ENCODE measurements at places on chromosomes 4 and X. TPM values are rescaled to one million over a fixed set of nuclear protein-coding genes. Genes with fewer than 3 reads are reported as not detected.

GRCh38 chr4:148651991-148652390, 209.8 kb upstream of the NR3C2 start:
- no peaks in the 10 kb centered on the region for H3K36me3 ChIP-seq
- no peaks in the 10 kb centered on the region for H3K4me1 ChIP-seq
- H3K27ac ChIP-seq: no peak overlapping the region
- DNase-seq: no peak
- H3K27me3 ChIP-seq: no peaks in the 10 kb centered on the region

DNA sequence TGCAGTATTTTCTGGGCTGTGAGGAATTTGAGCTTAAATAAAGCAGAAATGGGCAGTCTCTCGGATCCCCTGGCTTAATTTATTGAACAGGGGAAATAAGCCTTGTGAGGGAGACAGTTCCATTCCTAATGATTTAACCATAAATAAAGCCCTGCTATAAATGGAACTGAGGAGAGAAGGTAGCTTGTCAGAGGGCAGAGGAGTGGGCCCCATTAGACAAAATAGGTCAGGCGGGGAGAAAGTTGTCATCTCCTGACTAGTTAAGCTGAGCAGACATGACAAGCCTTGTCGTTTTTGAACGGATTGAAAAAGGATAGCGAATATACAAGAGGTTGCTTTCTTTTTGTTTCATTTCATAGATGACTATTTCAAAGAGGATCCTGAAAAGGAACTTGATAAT, 39.3 kb downstream of the SMPX start:
- no peaks in the 10 kb centered on the region for H3K4me1 ChIP-seq
- no peak overlapping the region for H3K27ac ChIP-seq

GRCh38 chr4:146299607-146300006, 85.3 kb downstream of the REELD1 start:
- H3K4me3 ChIP-seq: no peak overlapping the region
- H3K27ac ChIP-seq: no peak overlapping the region
- H3K27me3 ChIP-seq: no peaks in the 10 kb centered on the region
- DNase-seq: no peak
- H3K4me1 ChIP-seq: no peaks in the 10 kb centered on the region
- H3K36me3 ChIP-seq: no peaks in the 10 kb centered on the region

DNA sequence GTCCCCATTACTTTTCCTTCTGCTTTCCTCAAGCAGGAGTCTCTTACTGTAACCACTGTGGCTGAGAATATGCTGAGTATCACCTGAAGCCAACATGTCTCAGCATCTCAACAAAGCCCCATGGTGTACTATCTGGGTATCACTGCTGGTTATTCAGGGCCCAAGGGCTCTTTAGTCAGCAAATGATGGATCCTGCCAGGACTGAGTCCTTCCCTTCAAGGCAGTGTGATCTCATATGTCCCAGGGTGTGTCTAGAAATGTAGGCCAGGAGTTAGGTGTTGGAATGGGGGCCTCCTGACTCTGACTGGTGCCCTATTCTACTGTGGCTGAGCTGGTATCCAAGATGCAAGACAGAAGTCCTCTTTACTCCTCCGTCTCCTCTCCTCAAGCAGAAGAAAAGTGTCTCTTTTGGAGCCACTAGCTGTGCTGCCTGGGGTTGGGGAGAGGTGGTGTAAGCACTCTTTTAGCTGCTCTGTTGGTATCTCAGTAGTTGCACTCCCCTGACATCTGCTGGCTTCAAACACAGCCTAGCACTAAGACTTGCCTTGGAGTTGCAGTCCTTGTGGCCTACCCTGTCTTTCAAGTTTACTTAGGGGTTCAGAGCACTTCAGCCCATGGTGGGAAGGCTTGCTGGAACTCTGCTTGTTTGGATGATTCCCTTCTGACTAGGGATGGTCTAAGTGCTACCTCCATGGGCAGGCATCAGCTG, 28.6 kb downstream of the OCIAD2 start:
- H3K36me3 ChIP-seq: no peaks in the 10 kb centered on the region
- no peak overlapping the region for H3K4me3 ChIP-seq
- no peaks in the 10 kb centered on the region for H3K27me3 ChIP-seq
- H3K4me1 ChIP-seq: no peaks in the 10 kb centered on the region

The UGT2B10 gene
- polyA plus RNA-seq: not detected

DNA sequence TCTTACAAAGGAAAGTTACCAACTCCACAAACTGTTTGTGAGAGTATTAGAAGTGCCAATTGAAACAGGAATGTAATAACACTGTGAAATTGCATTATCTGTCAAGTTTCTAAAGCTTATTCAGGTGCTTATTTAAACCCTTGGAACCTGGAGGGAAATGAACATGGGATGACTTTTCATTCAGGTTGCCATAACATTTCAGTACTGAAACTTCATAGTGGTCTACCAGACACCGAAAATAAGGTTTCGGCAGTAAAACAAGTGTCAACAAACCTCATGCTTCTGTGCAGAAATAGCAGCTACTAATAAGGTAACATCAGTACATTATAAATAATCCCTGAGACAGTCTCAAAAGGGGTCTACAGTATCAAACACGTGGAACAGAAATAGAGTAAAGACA, 890.7 kb upstream of the INTU start:
- H3K4me3 ChIP-seq: no peak overlapping the region
- DNase-seq: no peak
- H3K4me1 ChIP-seq: peaks cover 2% of the 10 kb centered on the region
- no peak overlapping the region for H3K27ac ChIP-seq

- DNase-seq: no peak
- H3K27me3 ChIP-seq: no peaks in the 10 kb centered on the region
- H3K4me3 ChIP-seq: no peak overlapping the region
These were observed 511.5 kb upstream of the ATOH1 start for GRCh38 chr4:93317057-93317456.

GRCh38 chrX:112901869-112902725, 61.5 kb upstream of the AMOT start:
- H3K4me3 ChIP-seq: no peak overlapping the region
- H3K27me3 ChIP-seq: no peaks in the 10 kb centered on the region
- H3K27ac ChIP-seq: no peak overlapping the region
- no peak for DNase-seq
- no peaks in the 10 kb centered on the region for H3K36me3 ChIP-seq

The GLOD5 gene
- 5.3 TPM for polyA plus RNA-seq

- H3K27me3 ChIP-seq: no peaks in the 10 kb centered on the region
- no peak overlapping the region for H3K4me3 ChIP-seq
- peaks cover 27% of the 10 kb centered on the region for H3K4me1 ChIP-seq
- no peaks in the 10 kb centered on the region for H3K36me3 ChIP-seq
These were observed 57.1 kb downstream of the CCDC149 start for GRCh38 chr4:24855741-24856140.

The BEX3 gene
- 237 TPM for polyA plus RNA-seq

The SNX25 gene
- 8.6 TPM for polyA plus RNA-seq

DNA sequence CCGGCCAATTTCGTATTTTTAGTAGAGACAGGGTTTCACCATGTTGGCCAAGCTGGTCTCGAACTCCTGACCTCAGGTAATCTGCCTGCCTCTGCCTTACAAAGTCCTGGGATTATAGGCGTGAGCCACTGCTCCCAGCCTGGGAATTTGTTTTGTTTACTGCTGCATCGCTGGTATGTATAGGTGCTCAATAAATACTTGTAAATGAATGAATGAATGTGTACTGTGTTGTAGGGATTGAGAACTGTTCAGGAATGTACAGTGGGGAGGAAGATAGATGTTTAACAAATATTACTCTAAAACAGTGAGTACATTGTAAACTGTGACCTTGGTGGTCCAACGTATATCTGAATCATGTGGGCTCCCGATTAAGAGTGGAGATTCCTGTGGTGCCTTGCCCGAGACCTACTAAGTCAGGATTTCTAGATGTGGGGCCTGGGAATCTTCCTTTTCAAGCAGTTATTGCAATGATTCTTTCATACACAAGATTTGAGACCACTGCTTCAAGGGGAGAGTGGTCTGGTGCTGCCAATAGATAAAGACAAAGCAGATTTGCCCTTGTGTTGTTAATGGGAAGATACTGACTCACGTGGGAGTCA, 41.0 kb downstream of the WWC2 start:
- no peaks in the 10 kb centered on the region for H3K36me3 ChIP-seq
- H3K4me1 ChIP-seq: peaks cover 3% of the 10 kb centered on the region
- DNase-seq: no peak
- H3K27me3 ChIP-seq: no peaks in the 10 kb centered on the region
- H3K27ac ChIP-seq: no peak overlapping the region
- H3K4me3 ChIP-seq: no peak overlapping the region

GRCh38 chr4:158190718-158191117, 17.9 kb upstream of the GASK1B start:
- no peak overlapping the region for H3K27ac ChIP-seq
- no peaks in the 10 kb centered on the region for H3K4me1 ChIP-seq
- no peak for DNase-seq
- no peaks in the 10 kb centered on the region for H3K27me3 ChIP-seq
- no peak overlapping the region for H3K4me3 ChIP-seq

The RPA4 gene
- polyA plus RNA-seq: not detected

The GABRA4 gene
- polyA plus RNA-seq: not detected

The MYOZ2 gene
- 46.3 TPM for polyA plus RNA-seq

DNA sequence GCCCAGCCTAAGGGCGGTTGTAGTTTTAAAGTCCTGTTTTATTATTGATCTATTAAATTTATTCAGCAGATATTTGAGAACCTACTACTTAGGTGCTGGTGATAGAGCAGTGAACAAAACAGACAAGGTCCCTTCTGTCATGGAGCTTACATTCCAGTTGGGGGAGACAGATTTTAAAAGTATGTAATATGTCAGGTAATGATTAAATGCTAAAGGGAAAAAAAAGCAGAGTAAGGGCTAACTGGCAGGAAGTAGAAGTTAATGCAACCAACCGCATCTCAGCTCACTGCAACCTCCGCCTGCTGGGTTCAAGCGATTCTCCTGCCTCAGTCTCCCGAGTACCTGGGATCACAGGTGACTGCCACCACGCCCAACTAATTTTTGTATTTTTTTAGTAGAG, 7.8 kb upstream of the MCUB start:
- H3K4me3 ChIP-seq: no peak overlapping the region
- H3K36me3 ChIP-seq: peaks cover 4% of the 10 kb centered on the region
- H3K27me3 ChIP-seq: no peaks in the 10 kb centered on the region
- no peak for DNase-seq

The TFDP3 gene
- not detected for polyA plus RNA-seq

Measured in aorta (tissue), 5 donors.